Urinary bladder (tissue), 4 donors: ENCODE measurements at places on chromosomes 3 and 15. TPM values are rescaled to one million over a fixed set of nuclear protein-coding genes. Genes with fewer than 3 reads are reported as not detected.
A peak's percentile ranks its signal among the peaks of the same experiment; 100 is the strongest.

OCA2 gene
- total RNA-seq, result 3.0 TPM

MOBP gene
- total RNA-seq, result 0.05 TPM

SOX2 gene
- total RNA-seq, result 3.8 TPM

DNA sequence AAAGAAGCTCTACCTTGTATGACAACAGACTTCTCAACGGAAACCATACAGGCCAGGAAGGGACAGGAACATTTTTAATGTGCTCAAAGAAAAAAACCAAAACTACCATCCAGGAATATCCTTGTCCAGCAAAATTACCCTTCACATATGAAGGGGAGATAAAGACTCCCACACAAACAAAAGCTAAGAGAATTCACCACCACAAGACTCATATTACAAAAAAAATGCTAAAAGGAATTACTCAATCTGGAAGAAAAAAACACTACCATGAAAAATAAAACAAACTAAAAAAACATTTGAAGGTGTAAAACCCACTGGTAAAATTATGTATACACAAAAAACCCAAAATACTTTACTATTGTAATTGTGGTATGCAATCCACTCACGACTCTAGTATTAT is 57.2 kb downstream of the DLG1 start:
- DNase-seq, result no peak

GRCh38 chr3:13134879-13135206 is 61.6 kb upstream of the IQSEC1 start:
- no peak for DNase-seq

DNA sequence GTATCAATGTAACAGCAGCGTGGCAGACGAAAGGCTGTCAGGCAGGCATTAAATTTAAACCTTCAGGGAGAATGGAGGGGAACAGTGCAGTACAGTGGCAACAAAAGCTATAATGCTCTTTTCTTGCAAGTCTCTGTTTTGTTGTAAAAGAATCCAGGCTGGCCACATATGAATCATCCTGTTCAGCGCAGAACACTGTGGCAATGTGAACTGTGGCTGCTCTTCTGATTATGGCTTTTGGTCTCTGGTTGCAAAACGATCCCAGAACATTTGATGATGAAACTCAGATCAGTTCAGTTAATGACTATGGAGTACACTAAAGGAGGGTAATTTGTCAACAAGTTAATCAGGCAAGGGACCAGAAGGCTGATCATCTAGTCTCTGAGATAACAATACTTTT is 219.7 kb upstream of the SGO1 start:
- DNase-seq, result no peak

GRCh38 chr3:10912786-10913185 is 79.8 kb upstream of the SLC6A1 start:
- DNase-seq, result no peak

GRCh38 chr3:77514766-77515165 is 474.9 kb downstream of the ROBO2 start:
- no peak for DNase-seq

DNA sequence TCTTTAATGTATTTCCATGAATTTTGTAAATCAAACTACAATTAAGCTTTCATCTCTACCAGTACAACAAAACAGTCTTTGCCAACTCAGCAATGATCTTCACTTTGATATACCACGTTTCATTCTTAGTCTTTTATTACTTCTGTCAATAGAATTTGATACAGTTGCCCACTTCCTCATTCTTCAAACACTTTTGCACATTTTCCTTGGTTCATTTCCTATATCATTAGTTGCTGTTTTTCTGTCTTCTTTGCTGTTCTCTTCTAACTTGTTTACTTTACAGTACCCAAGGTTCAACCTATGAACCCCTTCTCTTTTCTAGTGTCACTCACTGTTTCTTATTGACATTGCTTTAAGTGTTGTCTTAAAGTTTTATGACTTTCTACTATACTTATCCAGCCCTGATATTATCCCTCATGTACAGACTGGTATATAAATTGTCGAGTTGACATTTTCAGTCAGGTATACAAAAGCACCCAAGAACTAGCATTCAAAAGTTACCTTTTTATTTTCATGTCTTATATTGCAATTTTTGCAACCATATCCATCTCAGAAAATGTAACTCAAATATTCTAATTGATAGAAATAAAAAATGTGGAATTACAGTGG is 903.1 kb downstream of the NSUN3 start:
- no peak for DNase-seq

DNA sequence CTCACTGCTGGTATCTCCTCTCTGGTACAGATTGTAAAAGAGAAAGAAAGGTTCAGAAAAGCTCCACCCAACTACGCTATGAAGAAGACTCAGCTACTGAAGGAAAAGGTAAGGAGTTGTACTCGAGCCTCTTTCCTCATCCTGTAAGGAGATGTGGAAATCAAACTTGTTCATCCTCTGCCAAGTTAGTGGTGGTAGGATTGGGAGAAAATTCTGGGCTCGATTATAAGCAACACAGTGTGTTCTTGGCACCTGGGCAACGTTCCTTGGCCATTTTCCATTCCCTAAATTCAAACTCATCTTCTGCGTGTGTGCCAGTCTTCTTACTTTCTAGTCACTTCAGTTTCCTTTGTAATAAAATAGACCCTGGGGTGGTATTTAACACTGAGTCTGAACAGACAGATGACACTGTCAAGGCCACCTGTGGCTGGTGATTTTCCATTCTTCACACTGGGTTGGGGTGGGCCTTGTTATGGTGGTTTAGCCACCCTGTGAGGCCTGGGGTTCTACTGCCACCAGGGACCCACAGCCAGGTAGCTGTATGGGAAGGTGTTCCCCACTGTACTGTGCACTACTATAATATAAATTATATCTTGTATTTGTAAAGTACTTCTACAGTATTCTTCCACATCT is 17.1 kb upstream of the ITPKA start:
- DNase-seq, result no peak

GRCh38 chr15:69523010-69524001 is 70.7 kb downstream of the RPLP1 start:
- DNase-seq, result peak; percentile 41

DNA sequence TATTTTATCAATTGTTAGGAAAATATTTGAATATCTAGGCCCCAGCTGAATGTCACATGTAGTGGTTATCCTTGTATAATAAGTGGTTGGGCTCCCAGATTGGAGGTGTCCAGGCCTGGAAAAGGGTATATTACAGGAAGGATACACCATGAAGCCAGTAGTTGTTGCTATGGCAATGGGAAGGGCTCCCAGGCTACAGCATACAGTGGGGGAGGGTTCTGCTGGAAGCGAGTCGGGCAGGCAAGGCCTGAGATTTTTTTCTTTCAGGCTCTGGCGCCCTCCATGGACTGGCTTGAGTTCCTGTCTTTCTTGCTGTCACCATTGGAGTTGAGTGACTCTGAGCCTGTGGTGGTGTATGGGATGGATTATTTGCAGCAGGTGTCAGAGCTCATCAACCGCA is 8.9 kb downstream of the ECE2 start:
- DNase-seq, result no peak

GRCh38 chr3:46871222-46871621 is 6.3 kb upstream of the PTH1R start:
- no peak for DNase-seq
